Activated CD4-positive, alpha-beta memory T cell treated with anti-CD3 and anti-CD28 coated beads for 36 hours (primary cell): ENCODE measurements at places on chromosomes 12 and 14. TPM values are rescaled to one million over a fixed set of nuclear protein-coding genes. Genes with fewer than 3 reads are reported as not detected.

PRR4 gene
- 0.57 TPM for total RNA-seq

SART3 gene
- total RNA-seq, result 84.3 TPM

AQP6 gene
- not detected for total RNA-seq

DNA sequence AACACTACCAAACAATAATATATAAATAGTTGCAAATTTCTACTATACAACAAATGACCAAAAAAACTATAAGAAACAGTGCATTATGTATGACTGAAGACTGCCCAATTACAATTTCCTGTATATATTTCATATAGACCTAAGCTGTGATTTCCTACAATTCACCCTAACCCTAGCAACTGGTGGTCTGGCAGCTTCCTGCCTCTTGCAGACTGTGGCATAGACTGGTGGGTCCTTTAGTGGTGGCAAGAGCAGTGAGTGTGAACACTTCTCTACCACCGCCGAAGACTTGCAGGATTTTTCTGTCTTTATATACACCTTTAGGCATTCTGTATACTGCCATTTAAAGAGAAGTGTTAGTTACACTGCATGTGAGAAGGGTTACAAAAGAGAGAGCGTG lies 43.6 kb upstream of the CMAS start:
- DNase-seq, result no peak

DNA sequence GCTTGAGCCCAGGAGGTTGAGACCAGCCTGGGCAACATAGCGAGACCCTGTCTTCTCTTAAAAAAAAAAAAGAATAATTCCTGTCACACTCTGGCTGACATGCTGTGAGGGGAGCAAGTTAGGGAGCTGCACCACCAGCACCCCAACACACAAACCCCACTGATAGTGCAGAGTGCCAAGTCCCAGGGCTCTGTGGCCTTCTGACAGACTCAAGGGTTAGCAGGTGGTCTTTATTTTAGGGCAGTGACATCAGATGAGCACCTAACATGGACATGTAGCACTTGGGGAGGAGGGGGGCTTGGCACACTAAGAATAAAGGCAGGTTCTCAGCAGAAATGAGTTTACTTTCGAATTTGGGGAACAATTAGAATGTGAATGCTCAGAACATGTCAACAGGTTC lies 6.8 kb downstream of the USP5 start:
- DNase-seq, result no peak

DNA sequence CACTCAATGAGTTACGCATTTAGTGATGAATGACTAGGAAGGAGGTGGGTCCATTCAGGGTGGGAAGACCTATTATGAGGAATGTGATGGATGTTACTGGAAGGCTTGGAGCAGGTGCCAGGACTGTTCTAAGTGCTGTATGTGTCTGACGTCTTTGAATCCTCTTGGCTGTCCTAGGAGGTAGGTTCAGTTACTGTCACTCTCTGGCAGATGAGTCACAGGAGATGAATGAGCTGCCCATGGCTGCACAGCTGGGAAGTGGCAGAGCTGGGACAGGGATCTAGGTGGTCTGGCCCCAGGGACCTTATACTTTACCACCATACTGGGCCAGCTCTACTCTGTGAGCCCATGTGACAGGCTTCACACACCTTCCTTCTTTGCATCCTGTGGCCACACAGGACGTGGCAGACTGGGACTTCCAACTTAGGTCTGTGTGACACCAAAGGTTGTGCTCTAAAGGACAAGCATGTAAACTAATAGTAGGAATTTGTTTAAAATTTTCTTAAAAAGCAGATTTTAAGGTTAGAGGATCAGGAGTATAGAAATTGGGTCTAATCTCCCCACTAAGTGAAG lies 24.0 kb downstream of the TCTN1 start:
- no peak for DNase-seq

- peak; percentile 49 for DNase-seq
Measured at GRCh38 chr14:93033983-93034670, 81.6 kb downstream of the ITPK1 start.
